ENCODE measurements at places on chromosomes 2 and 18.

- no peak for DNase-seq
Observed at GRCh38 chr2:68500649-68501048, 33.3 kb downstream of the APLF start.

GRCh38 chr18:45621061-45621511, 5.8 kb downstream of the SLC14A2 start:
- DNase-seq, result peak; percentile 32

DNA sequence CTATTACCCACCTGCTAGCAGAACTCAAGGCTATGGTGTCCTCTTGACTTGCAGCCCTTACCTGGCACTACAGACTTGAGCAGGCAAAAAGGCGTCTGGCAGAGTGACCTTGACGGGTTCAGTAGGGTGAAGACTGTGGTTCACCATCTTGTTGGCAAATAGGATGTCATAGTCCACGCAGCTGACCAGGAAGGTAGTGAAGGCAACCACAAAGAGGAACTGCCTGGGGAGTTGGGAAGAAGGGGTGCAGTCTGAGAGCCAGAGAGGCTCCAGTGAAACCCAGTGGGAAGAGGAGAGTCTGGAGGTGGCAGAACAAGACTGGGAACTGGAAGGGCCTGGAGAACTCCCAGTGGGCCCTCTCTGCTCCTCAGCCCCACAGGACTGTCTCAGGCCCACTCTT, 4.1 kb downstream of the ATG9A start:
- DNase-seq, result no peak

GRCh38 chr2:173404841-173405750, 50.4 kb downstream of the CDCA7 start:
- no peak for DNase-seq

DNA sequence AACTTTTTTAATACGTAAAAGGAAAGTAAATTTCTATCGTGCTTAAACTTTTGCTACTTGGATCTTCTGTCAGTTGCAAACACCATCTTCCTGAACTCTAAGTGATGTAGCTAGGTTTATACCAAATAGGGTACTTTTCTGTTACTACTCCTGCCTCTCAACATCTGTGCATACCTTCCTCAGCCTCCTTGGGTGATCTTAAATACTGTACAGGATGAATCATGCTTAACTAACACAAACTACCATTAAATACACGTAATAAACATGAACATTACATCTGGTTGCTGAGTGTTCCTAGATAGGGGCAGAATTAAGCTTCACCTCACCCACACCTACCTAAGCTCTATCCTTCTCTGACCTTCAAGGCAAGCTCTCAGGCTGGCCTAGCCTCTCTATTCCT, 398.0 kb downstream of the TXNL1 start:
- DNase-seq, result peak; percentile 15

GRCh38 chr2:69241664-69242514, 145.1 kb downstream of the GFPT1 start:
- DNase-seq, result no peak

DNA sequence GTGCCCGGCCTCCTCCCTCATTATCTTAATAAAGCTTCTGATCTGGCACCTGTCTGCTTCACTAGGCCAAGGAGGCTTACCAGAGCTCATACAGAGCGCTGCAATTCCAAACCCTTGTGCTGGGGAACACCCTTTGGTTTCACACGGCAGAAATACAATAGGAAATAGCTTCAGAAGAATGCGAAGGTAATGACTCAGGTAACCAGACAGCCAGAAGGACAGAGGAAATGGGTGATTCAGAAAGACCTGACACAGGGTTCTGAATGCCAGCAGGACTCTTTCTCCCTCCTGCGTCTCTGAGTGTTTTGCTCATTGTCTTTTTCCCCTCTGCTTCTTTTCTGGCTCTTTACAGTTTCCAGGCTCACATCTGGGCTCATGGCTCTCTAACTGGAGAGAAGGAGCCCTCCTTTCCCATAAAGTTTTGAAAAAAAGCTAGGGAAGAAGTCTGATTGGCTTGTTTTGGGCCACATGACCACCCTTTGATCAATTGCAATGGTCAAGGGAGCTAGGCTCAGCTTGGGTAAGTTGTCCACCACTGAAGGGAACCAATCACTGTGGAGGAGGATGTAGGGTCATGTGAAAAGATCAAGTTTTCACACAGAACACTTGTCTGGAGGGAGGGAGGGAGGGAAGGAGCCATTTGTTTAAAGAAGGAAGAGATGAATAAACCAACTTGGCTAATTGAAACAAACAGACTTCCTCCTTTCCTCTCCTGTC, 90.5 kb upstream of the UPP2 start:
- peak; percentile 7 for DNase-seq

GRCh38 chr2:178359192-178359912, 91.6 kb downstream of the PRKRA start:
- DNase-seq, result no peak

DNA sequence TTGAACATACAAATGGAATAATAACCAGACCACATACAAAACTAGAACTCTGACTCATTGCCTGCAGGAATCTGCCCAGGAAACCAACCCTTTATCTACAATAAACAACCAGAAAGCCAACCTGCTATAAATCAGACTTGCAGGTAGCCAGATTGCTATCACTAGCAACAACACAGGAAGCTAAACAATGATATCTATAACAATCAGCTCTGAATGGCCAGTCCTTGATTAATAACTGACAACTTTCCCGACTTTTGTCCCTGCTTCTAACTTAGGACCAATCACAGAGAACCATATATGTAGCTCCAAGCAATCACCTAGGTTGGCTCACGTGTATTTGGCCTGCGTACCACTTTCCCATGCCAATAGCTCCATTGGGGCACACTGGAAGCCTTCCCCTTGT, 470.8 kb downstream of the RIT2 start:
- DNase-seq, result peak; percentile 10

GRCh38 chr2:196703695-196704094, 64.2 kb downstream of the CCDC150 start:
- peak; percentile 48 for DNase-seq

DNA sequence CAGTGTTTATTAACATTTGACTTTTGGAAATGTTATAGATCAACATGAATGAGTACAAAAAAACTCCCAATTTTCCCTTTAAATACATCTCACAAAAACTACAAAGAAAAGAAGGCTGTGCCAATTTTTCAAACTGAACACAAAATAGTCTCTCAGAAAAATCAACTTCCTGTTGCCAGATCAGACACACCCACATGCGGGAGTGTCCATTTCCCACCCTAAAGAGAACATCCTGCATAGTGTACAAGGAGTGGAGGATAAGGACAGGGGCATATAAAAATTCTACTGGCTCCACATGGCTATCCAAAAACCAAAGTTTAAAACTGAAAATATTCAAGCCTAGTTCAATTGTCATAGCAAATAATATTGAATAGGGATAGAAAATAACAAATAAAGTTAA, 165.3 kb downstream of the ATAD2B start:
- no peak for DNase-seq

DNA sequence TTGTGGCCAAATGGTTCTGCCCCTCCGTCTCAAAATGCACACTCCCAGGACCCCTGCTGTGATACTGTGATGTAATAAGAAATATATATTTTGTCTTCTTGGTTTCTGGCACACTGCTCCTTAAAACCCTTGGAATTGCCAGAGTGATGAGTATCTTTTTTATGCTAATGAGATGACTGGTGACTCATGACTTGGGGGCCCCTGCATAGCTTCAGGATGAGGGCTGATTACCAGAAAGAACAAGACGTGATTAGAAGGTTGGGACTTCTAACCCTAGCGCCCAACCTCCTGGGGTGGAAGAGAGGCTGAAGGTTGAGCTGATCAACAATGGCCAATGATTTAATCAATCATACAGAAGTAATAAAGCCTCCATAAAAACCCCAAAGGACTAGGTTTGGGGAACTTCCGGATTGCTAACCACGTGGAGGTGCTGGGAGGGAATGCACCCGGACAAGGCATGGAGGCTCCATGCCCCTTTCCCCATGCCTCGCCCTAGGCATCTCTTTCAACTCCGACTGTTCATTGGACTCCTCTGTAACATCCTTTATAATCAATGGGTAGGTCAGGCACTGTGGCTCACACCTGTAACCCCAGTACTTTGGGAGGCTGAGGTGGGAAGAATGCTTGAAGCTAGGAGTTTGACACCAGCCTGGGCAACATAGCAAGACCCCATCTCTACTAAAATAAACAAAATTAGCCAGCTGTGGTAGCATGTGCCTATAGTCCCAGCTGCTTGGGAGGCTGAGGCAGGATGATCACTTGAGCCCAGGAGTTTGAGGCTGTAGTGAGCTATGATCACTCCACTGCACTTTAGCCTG, 89.1 kb downstream of the HS1BP3 start:
- DNase-seq, result peak; percentile 82

DNA sequence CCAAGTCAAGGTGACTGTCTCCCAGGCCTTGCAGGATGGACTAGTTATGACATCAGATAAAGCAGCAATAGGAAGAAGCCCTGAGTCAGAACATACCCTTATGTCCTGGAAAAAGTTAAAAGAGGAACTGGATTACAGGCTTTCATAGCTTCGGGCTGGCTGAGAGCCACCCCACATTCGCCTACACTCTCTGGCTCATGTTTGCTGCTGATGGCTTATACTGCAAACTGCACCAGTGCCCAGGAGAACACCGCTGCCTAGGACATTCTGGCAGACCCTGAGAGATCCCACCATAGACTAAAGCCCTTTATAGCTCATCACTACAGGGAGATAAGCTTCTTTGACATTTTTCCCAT, 20.3 kb downstream of the SLC8A1 start:
- DNase-seq, result peak; percentile 78

DNA sequence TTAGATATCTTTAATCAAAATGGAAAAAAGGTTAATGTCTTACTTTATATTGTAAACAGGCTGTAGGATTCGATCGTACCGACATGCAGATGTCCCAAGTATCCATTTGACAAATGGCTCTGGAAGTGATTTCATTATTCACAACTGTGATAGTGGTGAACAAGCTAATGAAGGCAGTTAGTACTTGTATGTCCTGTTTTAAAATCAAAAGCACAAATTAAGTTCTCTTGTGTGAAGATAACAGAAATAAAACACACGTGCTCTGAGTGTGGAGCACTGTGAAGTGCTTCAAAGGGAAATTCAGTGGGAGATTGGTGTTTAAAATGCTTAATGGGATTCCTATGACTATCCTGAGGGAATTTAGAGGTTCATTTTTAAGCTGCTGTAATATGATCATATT, 8.6 kb upstream of the LRP1B start:
- no peak for DNase-seq

GRCh38 chr2:176746411-176746810, 466.2 kb upstream of the HNRNPA3 start:
- no peak for DNase-seq

DNA sequence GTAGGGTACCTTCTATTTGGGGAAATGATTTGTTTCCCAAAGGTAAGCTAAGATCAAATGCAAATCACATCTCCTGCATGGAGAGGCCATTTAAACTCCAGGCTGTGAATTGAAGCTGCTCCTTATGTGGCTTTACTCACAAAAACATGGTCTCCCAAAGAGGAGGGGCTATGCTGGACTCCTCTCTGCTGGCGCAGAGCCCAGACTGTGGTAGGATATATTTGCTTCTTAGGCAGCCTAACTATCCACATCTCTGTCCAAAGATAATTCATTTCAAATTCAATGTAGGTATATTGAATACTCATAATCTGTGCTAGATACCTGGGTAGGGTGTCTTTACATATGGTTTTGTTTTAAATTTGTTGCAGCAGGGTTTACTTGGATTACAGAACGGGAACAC, 358.5 kb downstream of the ALK start:
- DNase-seq, result peak; percentile 24

GRCh38 chr2:47737191-47737975, 45.6 kb upstream of the MSH6 start:
- peak; percentile 31 for DNase-seq

DNA sequence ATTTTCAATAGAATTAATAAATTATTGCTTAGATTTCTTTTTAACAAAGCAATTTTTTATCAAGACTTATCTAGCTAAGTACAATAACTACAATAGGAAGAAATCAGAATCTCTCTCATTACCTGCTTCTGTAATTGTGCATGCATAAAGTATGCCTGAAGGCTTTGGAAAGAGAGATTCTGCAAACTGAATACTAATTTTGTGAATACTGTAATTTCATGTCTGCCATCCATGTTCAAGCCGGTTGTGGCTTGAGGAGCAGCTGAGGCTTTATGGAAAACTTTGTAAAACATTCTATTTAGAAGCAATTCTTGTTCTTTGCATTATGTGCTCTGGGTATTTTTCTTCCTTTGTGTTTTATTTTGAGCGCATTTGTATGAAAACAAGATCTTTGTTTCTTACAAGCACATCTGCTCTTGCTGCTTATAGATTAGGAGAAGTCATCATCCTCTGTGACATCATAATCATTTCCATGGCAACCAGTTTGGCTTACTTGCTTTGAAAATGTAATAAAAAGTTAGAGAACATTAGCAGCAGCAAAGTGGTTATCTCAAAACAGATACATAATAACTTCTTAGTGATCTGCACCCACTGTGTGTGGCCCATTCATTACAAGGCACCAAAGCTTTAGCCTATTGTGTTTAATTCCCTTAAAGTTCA, 16.0 kb upstream of the IKZF2 start:
- DNase-seq, result no peak

GRCh38 chr2:179543361-179543901, 278.8 kb upstream of the SESTD1 start:
- DNase-seq, result peak; percentile 46

DNA sequence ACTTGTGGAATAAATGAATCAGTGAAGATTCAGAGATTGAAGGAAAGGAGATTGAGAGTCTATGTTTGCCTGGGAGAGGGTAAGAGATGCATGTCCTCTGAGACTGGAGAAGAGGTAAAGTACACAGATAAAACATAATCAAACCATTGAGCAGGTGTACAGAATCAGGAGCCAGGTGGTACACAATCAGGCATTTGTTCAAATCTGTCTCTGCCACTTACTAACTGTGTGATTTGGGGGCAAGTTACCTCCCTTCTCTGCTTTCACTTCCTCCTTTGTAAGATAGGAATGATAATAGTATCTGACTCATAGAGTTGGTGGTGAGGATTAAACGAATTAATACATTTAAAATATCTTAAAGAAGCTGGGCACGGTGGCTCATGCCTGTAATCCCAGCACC, 94.0 kb downstream of the CDK15 start:
- DNase-seq, result no peak

- DNase-seq, result peak; percentile 58
Observed at GRCh38 chr2:159506764-159507440, 109.4 kb downstream of the BAZ2B start.

GRCh38 chr2:211798868-211799267, 739.7 kb downstream of the ERBB4 start:
- DNase-seq, result no peak

DNA sequence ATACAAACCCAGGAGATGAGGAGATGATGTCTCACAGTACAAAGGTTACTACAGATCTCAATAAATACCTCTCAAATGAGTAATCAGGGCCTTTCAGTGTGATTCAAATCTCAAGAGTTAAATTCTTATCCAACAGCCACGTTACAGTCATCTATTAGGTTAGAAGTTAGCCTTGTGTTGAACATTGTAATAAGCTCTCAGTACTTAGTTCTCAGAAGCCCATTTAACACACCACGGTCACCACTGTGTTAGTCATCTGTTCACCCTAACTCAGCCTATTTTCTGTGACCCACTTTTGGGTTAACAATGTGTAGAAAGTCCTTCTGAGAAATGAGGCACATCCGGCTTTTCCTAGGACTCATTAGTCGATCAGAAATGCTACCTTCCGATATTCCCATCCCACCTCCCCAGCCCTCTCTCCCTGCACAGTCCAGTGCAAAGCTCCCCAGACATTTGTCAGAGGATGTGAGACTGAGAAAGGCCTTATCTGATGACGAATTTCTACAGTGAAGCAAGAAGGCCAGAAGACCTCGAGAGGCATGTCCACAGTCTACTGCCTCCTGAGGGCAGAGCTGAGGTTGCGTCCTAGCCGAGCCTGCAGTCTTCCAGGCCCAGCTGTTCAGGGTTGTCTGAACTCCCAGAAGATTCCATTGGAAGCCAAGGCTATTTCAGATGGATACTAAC, 92.6 kb downstream of the ACTR2 start:
- DNase-seq, result peak; percentile 97

Data from iris pigment epithelial cell (primary cell).